ENCODE measurements at places on chromosomes 16 and 17.

GRCh38 chr17:73933871-73934270, 269.6 kb upstream of the RPL38 start:
- peak; percentile 69 for DNase-seq

DNA sequence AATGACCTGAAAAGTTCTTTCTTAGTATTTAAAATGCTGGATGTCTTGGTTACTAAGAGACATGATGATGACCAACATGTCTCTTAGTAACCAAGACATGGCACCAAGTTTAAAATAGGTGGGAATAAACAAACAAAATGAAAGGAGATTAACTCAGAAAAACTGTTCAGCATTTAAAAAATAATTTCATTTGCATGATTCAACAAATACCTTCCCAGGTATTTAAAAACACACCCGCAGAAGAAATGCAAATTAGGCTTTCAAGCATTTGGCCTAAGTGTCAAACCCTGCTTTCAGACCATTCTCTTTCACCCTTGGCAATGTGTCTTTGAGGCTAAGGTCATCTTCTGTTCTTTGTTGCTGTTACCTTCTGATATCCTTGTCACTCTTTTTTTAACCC, 91.4 kb upstream of the CORO6 start:
- DNase-seq, result no peak

DNA sequence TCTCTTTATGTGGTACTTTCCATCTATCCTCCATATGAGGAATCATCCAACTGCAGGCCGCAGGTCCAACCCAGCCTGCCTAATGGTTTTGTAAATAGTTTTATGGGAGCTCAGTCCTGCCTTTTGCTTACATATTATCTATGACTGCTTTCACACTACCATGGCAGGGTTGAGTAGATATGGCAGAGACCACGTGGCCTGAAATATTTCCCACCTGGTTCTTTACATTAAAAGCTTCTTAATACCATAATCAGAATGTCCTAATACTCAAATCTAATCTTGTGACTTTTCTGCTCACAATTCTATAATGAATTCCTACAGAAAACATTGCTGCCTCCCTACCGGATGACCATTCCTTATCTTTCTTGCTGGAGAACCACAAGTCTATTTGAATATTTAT, 71.7 kb downstream of the SHCBP1 start:
- DNase-seq, result no peak

DNA sequence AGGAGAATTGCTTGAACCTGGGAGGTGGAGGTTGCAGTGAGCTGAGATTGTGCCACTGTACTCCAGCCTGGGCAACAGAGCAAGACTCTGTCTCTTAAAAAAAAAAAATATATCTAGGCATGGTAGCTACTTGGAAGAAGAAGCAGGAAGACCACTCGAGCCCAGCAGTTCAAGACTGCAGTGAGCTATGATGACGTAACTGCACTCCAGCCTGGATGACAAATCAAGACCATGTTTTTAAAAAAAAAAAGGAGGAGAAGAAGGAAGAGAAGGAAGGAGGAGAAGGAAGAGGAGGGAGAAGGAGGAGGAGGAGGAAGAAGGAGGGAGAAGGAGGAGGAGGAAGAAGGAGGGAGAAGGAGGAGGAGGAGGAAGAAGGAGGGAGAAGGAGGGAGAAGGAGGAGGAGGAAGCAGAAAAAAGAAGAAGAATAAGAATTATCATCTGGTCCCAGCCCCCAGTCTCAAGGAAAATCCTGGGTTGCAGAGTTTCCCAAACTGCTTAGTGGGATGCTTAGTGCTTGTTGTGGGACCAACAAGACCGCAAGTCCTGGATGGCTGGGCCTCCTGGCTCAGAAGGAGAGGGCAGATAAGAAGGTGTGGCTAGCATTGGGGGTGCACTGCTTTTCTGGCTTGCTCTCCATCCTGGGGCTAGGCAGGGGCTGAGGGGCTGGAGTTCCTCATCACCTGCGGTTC, 3.7 kb upstream of the DRC7 start:
- no peak for DNase-seq

DNA sequence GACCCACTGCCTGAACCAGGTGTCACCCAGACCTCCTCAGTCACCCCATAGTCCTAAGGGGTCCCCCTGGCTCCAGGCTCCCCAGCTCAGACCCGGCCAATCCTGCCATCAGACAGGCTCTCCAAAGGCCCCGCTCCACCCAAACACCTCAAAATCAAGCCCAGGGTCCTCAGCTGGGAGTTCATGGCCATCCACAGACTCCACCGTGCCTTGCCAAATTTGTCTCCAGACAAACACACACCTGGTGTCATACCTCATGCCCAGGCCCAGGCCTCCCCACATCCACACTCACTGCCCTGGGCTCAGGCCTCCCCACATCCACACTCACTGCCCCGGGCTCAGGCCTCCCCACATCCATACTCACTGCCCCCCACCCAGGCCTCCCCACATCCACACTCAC, 12.5 kb downstream of the RPH3AL start:
- DNase-seq, result no peak

DNA sequence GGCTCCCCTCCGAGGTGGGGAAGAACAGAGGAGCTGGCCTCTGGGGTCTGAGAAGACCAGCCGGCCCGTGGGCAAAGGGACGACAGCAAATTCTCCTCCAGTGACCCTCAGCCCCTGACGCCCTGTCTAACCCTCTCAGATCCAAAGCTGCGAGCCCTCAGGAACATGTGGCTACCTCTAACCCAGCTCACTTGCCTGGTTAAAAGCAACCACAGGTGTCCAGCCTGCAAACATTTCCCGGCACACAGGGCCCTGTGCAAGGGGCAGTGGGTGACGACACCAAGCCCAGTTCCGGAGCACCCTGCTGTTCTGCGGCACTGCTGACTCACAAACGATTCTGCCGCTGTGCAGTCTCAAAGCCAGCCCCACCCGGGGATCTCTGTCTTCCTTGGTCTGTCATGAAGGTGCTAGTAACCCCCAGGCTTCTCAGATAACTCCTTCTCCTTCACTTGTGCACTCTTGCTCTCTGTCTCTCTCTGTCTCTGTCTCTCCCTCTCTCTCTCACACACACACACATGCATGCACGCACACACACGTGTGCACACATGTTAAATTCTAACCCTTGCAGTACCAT, 23.0 kb downstream of the WNT3 start:
- peak; percentile 80 for DNase-seq

- no peak for DNase-seq
Measured at GRCh38 chr16:64696866-64697265, 425.0 kb downstream of the CDH11 start.

- no peak for DNase-seq
Measured at GRCh38 chr16:83906683-83907082, 7.8 kb downstream of the MLYCD start.

DNA sequence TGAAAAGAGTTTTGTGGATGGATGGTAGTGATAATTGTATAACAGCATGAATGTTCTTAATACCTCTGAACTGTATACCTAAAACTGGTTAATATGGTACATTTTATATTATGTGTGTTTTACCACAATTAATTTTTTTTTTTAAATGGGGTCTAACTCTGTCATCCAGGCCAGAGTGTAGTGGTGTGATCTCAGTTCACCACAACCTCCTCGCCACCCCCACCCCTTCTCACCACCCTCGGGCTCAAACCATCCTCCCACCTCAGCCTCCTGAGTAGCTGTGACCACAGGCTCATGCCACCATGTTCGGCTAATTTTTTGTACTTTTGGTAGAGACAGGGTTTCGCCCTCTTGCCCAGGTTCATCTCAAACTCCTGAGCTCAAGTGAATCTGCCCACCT, 123.2 kb downstream of the CDRT15L2 start:
- DNase-seq, result no peak

DNA sequence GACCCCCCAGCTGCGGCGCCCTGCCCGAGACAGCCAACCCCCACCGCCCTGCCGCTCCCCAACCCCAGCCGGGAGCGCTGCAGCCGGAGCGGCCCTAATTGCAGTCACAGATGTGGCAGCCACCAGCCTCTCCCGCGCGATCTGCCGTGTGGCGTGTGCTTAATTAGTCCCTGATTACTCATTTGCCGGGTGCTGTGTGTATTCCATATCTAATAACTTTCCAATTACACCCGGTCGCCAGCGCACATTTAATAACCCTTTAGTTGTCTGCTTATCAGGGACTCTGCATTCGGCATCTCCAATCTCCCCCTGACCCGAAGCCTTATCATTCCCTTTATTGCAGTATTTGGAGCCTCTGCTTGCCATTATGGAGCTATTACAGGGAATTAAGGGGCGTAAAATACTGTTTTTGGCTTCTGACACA, 236.7 kb upstream of the CIBAR2 start:
- DNase-seq, result no peak

DNA sequence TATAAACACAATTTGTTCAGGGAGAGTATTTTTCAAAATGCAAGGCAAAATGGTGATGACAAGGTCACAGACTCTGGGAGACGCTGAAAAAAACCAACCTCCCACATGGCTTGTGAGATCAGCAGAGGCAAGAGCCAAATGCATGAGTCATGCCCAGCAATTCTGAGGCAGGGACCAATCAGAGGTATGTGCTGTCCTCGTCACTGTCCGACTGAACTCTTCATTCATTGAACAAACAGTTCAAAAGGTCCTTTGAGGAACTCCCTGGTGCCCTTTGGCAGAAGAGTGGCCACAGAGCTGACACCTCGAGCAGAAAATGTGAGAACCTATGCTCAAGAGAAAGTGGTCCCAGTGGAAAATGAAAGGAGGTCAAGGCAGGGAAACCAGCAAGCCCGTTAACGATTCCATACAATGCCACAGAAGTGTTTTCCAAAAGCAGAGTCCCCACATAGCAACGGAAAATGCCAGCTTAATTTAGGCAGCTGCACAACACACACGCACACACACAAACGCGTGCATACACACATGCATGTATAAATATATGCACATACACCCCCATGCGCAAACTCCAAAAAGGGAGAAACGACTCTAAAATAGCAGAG, 50.9 kb downstream of the CDH11 start:
- DNase-seq, result peak; percentile 91

- no peak for DNase-seq
Measured at GRCh38 chr16:49849037-49849753, 6.7 kb downstream of the ZNF423 start.

- DNase-seq, result no peak
Measured at GRCh38 chr17:42865638-42866094, 14.7 kb downstream of the AOC3 start.

DNA sequence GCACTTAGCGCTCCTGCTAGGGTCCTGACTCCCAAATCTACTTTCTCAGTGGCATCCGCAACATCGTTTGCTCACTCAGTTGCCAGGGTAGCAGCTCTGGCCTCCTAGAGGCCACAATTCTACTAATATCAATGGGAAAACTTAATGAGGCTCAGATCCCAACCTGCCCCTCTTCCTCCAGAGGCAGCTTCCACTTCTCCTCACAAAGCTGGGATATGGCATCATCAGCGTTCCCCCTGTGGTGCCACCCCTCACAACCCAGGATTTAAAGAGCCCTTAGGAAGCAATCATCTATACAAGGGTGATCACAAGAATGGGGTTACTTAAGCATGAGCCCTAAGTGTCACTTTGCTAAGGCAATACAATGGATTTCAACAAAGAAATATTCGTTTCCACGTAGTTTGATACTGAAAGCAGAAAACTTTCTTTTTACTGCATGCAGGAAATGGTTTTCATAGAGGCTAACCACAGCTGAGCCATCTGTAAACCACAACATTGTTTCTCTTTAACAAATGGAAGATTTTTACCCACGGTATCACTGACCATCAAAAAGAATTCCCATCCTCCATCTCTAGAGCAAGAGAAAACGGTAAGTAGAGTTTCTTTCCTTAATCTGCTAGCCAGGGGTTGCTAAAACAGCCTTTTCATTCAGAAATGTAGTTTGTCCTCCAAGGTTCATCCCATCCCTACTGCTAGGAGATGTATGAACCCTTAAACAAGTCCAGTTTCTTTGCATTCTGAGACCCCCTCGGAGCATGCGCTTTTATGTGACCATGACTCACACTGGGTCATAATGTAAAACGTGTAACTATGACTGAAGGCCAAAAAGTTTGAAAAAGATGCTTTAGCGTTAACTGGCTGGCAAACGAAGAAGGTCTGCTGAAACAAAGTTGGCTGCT, 68.3 kb upstream of the BCAR1 start:
- DNase-seq, result peak; percentile 44

DNA sequence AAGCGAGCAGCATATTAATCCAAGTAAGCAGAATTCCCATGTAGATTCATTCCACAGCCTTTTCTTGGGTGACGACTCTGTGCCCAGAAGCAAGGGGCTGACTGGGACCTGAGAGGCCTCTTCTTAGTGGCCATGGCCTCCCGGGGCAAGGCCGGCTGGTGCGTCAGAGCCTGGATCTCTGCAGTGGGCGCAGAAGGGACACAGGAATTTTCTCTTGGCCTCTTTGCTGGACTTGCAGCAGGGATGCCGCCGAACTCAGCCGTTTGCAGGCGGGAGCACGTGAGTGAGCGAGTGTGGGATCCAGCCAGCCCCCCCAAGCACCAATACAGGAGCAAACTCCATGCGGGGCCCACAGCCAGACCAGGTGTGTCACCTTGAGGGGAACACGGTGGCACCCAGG, 151.8 kb downstream of the RPTOR start:
- DNase-seq, result no peak

GRCh38 chr16:89422527-89422904, 67.8 kb downstream of the ANKRD11 start:
- no peak for DNase-seq

GRCh38 chr16:62041401-62041800, 5.2 kb upstream of the CDH8 start:
- DNase-seq, result peak; percentile 46

DNA sequence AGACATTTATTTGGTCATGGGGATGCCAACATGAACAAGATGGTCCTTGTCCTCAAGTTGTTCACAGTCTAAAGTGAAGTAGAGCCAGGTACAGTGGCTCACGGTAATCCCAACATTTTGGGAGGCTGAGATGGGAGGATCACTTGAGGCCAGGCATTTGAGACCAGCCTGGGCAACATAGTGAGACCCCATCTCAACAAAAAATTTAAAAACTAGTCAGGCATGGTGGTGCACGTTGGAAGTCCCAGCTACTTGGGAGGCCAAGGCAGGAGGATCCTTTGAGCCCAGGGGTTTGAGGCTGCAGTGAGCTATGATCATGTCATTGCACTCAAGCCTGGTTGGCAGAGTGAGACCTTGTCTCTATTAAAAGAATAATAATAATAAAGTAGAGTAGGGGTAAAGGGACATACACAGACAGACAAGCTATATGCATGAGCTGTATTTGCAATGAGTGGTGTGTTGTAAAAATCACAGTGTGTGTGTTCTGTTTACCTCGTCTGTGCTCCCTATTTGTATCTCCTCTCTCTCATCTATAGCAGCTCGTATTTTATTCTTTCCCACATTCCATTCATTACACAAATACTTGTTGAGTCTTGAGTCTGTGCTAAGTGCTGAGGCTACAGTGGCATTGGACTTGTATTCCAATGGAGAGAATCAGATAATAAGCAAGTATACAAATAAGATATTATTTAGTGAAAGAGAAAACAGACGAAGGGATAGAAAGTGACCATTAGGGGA, 73.9 kb upstream of the DHX40 start:
- DNase-seq, result no peak

DNA sequence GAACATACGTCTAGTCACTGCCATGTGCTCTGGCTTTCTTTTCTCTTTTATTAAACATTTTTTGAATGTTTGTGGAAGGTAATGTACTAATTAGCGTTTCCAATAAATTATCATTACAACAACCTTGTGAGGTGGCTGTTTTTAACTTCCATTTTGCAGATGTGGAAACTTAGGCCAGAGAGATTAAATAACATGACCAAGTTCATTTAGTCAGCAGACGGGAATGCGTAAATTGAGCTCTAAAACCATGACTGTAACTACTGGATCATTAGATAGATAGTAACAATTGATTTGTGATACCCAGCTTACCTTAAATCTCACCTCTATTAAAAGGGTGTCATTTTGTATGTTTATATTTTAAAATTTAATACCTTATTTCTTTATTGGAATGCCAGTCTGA, 49.4 kb downstream of the RABEP1 start:
- no peak for DNase-seq

- no peak for DNase-seq
Measured at GRCh38 chr16:66190411-66190810, 176.1 kb upstream of the CDH5 start.

Measured in urothelium cell line (cell line).